ENCODE measurements at places on chromosomes 4 and X.

DNA sequence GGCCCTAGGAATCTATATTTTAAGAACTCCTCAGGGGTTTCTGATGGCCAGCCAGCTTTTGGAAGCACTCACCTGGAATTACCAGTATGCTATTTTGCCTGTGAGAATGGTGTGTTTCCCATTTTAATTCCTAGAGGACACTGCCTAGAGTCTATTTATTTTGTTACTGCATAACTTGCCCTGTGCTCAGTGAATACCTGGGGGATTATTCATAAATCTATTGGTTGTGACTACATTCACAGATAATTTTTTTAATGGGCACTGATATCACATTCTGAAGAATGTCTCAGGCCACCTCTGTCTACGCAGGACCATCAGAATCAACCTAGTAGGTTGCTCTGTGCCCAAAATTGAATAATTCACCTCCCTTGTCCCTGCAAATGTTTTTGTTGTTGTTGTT lies 6.7 kb downstream of the ARL13A start:
- DNase-seq = no peak

DNA sequence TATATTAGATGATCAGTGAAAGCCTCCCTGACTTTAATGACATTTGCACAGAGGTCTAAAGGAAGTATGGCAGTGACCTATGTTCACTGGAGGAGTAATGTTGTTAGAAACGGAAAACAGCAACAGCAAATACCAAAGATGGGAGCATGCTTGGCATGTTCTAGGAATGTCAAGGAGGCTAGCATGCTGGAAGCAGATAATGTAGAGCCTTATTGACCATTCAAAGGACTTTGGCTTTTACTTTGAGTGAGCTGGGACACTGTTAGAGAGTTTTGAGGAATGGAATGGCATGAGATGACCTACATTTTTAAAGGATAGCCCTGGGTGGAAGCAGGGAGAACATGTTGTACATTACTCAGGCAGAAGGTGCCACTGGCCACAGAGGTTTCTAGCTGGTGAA lies 6.0 kb downstream of the RPA4 start:
- no peak for DNase-seq

- DNase-seq = no peak
These were observed 37.3 kb downstream of the SLIT2 start for GRCh38 chr4:20288846-20289512.

GRCh38 chr4:53531585-53532224 lies 59.6 kb downstream of the LNX1 start:
- DNase-seq = no peak

GRCh38 chr4:106507440-106507839 lies 138.9 kb upstream of the GIMD1 start:
- DNase-seq = no peak

DNA sequence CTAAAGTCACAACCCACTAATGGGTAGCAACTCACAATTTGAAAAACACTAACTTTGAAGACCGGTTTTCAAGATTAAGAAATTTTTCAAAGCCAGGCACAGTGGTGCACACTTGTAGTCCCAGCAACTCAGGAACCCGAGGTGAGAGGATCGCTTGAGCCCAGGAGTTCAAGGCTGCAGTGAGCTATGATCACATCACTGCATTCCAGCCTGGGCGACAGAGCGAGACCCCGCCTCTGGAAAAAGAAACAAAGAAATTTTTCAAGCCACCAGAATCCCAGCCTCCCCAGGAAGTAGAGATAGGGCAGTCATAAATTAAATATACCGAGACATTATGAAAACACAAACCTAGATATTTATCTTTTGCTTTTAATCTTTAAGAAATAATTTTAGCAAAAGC lies 13.0 kb downstream of the SMARCA1 start:
- no peak for DNase-seq

All from T-helper 1 cell (primary cell).